ENCODE measurements at places on chromosomes 4 and X. TPM values are rescaled to one million over a fixed set of nuclear protein-coding genes. Genes with fewer than 3 reads are reported as not detected.
A peak's percentile ranks its signal among the peaks of the same experiment; 100 is the strongest.

GRCh38 chr4:87270825-87271224 lies 50.4 kb upstream of the KLHL8 start:
- no peak for DNase-seq
- no peaks in the 10 kb centered on the region for H3K27me3 ChIP-seq
- H3K4me3 ChIP-seq = no peak overlapping the region
- no peaks in the 10 kb centered on the region for H3K36me3 ChIP-seq

- no peaks in the 10 kb centered on the region for H3K27me3 ChIP-seq
- H3K4me3 ChIP-seq = no peak overlapping the region
- H3K27ac ChIP-seq = no peak overlapping the region
- H3K4me1 ChIP-seq = no peaks in the 10 kb centered on the region
Measured at GRCh38 chr4:176451443-176451842, 131.7 kb downstream of the SPCS3 start.

- peak within 1 kb of the TSS; percentile 79 for H3K4me3 ChIP-seq
- DNase-seq = peak; percentile 92
- H3K36me3 ChIP-seq = no peaks in the 10 kb centered on the region
- peaks cover 6% of the 10 kb centered on the region for H3K4me1 ChIP-seq
- H3K27ac ChIP-seq = peak within 1 kb of the TSS; percentile 97
Measured at GRCh38 chrX:155070975-155071693, at the start of the genes BRCC3, CMC4 and MTCP1. BRCC3 (plus strand) TSS chrX:155071508; CDS start chrX:155071528, 20 bp downstream. CMC4 (minus strand) TSS chrX:155071136; CDS start chrX:155064023, 7,113 bp downstream. MTCP1 (minus strand) TSS chrX:155071136; CDS start chrX:155066010, 5,126 bp downstream.

DNA sequence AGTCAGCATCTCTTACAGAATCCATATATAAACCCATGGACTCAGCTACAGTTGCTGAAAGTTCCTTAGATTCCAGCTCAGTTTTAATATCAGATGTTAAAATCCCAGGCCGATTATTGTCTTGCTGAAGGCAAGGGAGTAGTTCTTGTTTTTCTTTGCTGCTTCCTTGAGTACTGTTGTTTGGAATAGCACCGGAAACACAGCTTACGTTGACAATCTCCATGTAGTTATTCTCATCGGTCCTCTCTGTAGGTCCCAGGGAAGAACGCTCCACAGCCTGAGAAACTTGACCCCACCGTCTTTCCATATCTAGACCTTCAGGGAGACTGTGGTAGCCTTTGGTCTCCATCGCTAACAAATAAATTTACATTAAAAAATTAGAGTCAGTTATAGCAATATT lies 5.7 kb downstream of the NR3C2 start:
- H3K27ac ChIP-seq = no peak overlapping the region
- H3K4me1 ChIP-seq = no peaks in the 10 kb centered on the region

DNA sequence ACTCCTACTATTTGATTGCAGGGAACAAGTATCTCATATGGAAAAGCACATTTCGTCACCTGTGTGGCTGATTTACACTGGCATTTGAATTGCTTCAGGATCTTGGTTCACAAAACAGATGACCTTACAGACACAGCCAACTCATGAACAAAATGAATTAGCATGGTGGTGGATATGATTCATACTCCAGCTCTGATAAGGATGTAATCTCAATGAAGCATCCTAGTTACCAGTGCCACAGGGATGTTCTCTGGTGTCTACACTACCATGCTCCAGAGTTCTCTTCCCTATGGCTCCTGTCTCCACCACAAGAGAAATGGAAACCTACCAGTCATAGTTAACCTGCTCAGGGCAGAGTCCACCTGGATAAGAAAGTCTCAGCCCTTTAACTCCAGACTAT lies 40.7 kb downstream of the TEC start:
- H3K36me3 ChIP-seq = no peaks in the 10 kb centered on the region
- H3K27me3 ChIP-seq = no peaks in the 10 kb centered on the region
- no peak overlapping the region for H3K4me3 ChIP-seq
- DNase-seq = no peak

GRCh38 chrX:22585831-22586230 lies 313.1 kb downstream of the CBLL2 start:
- no peak overlapping the region for H3K27ac ChIP-seq
- H3K4me3 ChIP-seq = no peak overlapping the region
- H3K27me3 ChIP-seq = no peaks in the 10 kb centered on the region

- no peak for DNase-seq
- no peak overlapping the region for H3K4me3 ChIP-seq
- no peaks in the 10 kb centered on the region for H3K36me3 ChIP-seq
- no peaks in the 10 kb centered on the region for H3K4me1 ChIP-seq
- no peaks in the 10 kb centered on the region for H3K27me3 ChIP-seq
Measured at GRCh38 chr4:20368926-20369325, 117.2 kb downstream of the SLIT2 start.

DNA sequence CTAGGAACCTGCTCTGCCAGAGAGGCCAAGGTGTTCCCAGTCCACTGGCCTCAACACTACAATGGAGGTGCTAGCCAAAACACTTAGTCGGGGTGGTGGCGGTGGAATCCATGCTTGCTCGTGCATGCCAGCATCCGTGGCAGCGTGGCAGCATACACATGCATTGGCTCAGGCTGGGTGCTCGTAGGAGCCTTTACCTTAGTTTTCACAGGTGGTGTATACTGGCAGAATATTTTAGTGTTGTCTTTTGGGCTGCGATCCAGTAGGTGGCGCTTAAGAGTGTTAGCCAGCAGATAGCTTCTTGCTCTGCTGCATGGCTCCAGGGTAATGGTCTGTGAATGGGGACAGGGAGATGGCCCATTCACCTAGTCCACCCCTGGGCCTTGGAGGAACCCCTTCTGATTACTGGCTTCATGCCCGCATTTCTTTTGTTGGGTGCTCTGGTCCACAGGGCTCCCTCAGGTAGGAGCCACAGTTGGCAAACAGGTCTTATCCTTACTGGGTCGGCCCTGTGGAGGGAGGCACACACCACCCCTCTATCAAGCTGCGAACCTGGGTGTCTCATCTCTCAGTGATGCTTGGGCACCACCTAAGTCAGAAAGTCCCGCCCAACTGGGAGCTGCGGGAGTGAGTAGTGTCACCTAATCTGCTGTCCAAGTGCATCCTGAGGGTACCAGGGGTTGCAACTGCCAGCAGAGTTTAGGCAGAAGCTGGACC lies 40.0 kb downstream of the RIPPLY1 start:
- H3K4me1 ChIP-seq = no peaks in the 10 kb centered on the region
- no peaks in the 10 kb centered on the region for H3K27me3 ChIP-seq
- peak; percentile 4 for DNase-seq
- no peak overlapping the region for H3K4me3 ChIP-seq
- H3K36me3 ChIP-seq = no peaks in the 10 kb centered on the region

DNA sequence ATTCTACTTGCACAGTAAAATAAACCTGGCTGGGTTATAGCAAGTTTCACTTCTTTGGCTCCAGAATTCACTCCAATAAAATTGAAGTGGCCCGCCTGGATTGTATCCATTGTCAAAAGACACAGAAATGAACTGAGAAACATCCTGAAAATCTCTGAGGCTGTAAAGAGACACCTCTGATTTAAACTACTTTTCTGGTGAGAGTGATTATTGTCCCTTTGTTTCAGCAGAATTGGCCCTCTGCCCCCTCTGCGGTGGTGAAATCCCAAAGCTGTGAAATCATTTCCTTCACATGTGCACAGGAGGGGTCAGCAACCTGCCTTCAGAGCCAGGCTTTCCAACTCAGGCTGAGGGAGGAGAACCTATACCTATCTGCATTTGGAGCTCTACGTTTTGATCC lies 23.0 kb downstream of the GAB3 start:
- H3K27ac ChIP-seq = peak overlapping the region; percentile 64
- peaks cover 14% of the 10 kb centered on the region for H3K4me1 ChIP-seq
- no peaks in the 10 kb centered on the region for H3K27me3 ChIP-seq
- DNase-seq = no peak
- no peaks in the 10 kb centered on the region for H3K36me3 ChIP-seq
- no peak overlapping the region for H3K4me3 ChIP-seq

DNA sequence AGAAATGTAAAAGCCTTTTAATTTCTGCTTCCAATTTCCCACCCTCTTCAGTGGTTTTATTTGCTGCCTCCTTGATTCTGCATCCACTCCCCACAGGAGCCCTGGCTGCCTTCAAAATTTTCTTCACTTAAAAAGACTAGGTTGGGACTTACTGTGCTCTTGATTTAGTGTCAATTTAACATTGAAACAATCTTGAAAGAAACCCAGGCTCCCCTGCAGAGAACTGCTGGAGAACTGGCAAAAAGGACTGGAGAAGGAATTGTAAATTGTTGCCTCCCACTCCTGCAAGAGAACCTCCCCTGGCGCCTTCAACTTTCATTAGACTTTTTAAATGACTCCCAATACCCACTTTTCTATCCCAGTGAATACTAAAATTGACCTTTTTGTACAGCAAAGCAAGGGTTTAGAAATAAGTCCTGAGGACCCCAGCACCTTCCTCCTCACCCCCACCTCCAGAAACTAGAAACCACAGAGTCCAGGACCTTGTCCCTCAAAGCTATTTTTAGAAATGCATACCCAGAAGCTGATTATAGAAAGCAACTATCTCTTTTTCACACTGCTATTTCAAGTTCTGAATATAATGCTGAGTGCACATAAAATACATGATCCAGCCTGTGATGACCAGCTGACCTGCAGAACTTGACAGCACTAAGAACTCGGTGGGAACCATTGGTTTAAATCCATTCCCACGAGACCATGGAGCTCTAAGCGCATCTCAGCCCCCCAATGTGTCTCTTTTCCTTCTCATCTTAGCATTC lies 155.5 kb downstream of the INPP4B start:
- no peaks in the 10 kb centered on the region for H3K4me1 ChIP-seq

GRCh38 chr4:101833480-101833879 lies 43.0 kb downstream of the BANK1 start:
- H3K36me3 ChIP-seq = no peaks in the 10 kb centered on the region
- H3K27me3 ChIP-seq = no peaks in the 10 kb centered on the region
- no peak overlapping the region for H3K4me3 ChIP-seq
- no peak for DNase-seq
- no peak overlapping the region for H3K27ac ChIP-seq
- peaks cover 3% of the 10 kb centered on the region for H3K4me1 ChIP-seq

The PNCK gene
- total RNA-seq = 2.8 TPM

The DCAF8L2 gene
- total RNA-seq = not detected

The MAGEA1 gene
- not detected for total RNA-seq

The PRMT9 gene
- total RNA-seq = 16.3 TPM

The PALLD gene
- total RNA-seq = 68.9 TPM

The GPR34 gene
- total RNA-seq = 0.88 TPM

The PDLIM3 gene
- total RNA-seq = 26.4 TPM

The SMIM10L2A gene
- 7.0 TPM for total RNA-seq
